ENCODE measurements at places on chromosomes 6 and 20. TPM values are rescaled to one million over a fixed set of nuclear protein-coding genes. Genes with fewer than 3 reads are reported as not detected.

GRCh38 chr6:146851837-146852236 is 253.1 kb downstream of the ADGB start:
- DNase-seq, result no peak

Gene SLC22A2
- total RNA-seq, result not detected

Gene RSPO3
- total RNA-seq, result 38.1 TPM

- no peak for DNase-seq
These were observed 133.4 kb downstream of the MYB start for GRCh38 chr6:135314543-135314942.

GRCh38 chr6:108142240-108142639 is 23.6 kb upstream of the NR2E1 start:
- no peak for DNase-seq

DNA sequence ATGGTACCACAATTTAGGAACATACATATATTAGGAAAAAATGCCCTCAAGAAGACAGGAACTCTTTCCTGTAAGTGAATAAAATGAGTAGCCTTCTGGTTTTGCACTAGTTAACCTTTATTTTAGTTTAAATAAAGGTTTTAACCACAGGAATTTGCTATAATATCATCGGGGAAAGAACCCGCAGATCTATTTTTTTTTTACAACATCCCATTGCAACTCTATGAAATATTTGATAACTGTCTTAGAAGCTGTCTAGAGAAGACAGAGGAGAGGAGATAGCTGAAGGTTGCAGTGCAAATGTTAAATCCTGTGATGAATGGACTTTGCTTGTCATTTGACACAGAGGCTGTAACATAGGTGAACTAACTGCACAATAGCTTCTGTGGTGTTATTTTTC is 69.5 kb downstream of the TINAG start:
- no peak for DNase-seq

Gene NKX2-2
- total RNA-seq, result not detected

Gene OR2H2
- total RNA-seq, result not detected

- DNase-seq, result no peak
These were observed 9.0 kb downstream of the TEAD3 start for GRCh38 chr6:35487658-35488516.

Gene SSTR4
- total RNA-seq, result not detected

- no peak for DNase-seq
These were observed 923 bp upstream of the ILRUN start for GRCh38 chr6:34697544-34697836.

DNA sequence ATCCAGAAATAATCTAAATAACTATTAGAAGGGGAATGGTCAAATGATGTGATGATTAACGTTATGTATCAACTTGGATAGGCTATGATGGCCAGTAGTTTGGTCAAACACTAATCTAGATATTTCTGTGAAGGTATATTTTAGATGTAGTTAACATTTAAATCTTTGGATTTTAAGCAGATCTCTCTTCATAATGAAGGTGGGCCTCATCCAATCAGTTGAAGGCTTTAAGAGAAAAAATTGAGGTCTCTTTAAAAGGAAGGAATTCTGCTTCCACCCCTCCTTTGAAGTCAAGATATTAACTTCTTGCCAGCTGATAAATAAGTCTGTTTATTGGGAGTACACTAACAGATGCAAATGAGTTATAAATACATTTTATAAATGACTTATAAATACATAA is 760.0 kb upstream of the SLC35B3 start:
- no peak for DNase-seq

- DNase-seq, result no peak
These were observed 69.3 kb upstream of the ZNFX1 start for GRCh38 chr20:49347156-49347555.

All from omental fat pad (tissue), 4 donors.